ENCODE measurements at places on chromosomes 12 and 14.

GRCh38 chr12:70648191-70648590, 11.0 kb upstream of the PTPRB start:
- no peak for DNase-seq

DNA sequence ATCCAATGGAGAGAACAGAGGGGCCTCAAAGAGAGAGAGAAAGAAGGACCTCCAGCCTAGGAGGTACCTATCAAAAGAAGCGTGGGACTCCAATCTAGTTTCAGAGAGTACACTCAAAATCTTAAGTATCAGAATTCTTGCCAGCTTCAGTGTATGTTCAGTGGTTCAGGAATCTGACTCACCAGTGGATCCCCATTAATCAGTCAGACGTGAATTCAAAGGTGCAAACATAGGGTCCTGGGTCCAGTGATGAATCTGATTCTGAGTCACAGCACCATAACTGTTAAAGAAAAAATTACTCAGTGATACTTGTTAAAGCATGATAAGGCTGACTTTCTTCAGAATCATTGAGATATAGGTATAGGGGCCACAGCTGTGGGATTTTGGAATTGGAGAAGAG, 33.2 kb downstream of the ETNK1 start:
- no peak for DNase-seq

- DNase-seq, result no peak
These were observed 27.2 kb downstream of the JDP2 start for GRCh38 chr14:75454963-75455546.

- DNase-seq, result no peak
These were observed 57.6 kb upstream of the ATP2B1 start for GRCh38 chr12:89765959-89766824.

DNA sequence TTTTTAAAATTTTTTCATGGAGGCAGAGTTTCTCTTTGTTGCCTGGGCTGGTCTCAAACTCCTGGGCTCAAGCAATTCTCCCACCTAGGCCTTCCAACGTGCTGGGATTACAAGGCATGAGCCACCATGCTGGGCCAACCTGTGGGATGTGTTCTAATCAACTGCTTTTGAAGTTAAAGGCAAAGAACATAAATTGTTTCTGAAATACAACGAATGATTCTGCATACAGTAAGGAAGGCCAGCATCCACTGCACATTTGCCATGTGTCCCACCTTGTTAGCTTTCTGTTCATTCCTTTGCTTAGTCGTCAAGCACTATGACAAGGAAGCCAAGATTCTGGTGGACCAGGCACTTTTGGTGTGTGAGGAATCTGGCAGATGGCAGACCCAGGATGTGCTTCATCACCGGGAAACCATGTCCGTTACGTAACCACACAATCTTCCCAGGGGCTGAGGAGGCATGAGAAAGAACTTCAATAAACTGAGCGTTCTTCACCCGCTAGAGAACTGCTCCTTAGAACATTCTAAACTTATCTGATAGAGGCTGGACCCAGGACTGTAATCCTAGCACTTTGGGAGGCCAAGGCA, 24.5 kb downstream of the MOK start:
- DNase-seq, result no peak

- no peak for DNase-seq
These were observed 16.4 kb upstream of the PUS1 start for GRCh38 chr12:131912518-131913274.

DNA sequence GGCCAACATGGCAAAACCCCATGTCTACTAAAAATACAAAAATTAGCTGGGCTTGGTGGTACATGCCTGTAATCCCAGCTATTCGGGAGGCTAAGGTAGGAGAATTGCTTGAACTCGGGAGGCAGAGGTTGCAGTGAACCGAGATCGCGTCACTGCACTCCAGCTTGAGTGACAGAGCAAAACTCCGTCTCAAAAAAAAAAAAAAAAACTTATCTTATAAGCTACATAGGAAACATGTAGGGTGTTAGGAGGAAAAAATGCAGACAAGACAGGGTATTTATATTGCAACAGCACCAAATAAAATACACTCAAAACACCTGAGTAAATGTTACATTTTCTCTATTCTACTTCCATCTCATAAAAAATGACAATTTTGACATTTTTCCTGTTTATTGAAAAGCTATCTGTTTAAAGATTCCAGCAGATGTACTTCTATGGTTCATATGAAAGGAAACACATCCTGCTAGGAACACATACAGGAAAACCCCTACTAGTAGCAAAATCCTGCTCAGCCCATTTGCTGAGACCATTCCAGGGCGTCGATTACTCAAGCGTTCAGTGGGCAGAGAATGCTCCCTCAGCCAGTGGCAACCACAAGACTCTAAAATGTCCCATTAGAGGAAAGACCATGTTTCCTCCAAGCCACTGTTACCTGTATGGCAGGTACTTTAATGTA, 19.7 kb downstream of the CORO1C start:
- DNase-seq, result no peak

DNA sequence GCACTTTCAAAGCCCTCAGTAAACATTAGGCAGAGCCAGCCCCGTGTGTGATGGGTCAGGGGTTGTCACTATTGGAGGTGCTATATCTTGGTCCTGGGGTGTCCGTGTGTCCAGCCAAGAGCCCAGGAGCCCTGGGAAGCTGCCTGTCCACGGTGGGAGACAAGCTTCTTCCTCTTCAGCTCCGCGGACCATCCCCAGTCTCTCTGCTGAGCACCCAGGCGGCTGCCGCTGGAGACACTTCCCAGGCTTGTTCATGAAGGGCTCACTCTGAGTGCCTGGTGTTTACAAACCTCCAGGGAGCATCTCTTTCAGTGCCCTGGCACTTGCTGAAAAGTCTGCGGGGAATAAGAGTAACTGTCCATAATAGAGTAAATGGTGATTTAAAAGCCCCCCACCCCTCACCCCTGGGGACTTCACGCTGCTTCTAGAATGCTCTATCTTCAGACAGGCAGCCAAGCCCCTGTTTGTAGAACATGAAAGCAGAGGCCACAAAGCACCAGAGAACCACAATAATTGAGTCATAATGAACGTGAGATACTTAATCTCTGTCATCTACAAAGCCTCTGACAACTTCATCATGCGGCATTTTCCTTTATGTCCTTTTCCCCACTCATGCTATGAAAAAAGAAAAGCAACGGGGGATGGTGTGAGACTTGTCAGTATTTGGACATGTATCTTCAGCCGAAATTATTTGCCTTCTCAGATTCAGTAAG, 178.6 kb downstream of the TMEM132C start:
- DNase-seq, result no peak

DNA sequence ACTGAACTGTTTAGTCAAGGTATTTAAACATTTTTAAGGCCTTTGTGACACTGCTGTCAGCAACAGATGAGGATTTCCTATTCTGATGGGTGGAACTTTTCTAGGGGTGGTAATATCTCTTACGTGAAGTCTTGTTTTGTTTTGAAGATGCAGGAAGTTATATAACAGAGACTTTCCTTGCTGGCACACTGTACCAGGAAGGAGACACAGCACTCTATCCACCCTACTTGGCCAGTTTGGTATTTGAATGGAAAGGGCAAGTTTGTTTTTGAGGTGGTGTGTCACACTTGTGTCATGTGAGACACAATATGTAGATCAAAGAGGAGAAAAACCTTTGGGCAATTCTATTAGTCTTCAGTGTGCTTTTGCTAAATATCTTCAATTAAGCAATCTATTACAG, 51.6 kb upstream of the SRP54 start:
- peak; percentile 45 for DNase-seq

DNA sequence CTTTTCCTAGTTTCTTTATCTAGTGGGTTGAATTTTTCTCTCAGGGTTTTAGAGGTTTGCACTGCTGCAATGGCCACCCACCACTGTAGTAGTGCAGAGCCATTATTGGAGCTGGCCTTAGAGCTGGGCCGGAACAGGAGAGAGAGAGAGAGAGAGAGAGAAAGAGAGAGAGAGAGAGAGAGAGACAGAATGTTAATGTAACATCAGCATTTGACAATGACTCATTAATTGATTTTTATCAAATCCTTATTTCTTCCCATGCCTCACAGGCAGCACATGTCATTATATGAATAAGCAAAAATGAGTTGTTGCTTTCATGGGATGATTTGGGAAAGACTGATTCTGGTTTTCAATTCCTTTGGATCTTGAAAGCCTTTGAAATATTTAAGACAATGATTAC, 76.3 kb upstream of the PPP4R3A start:
- no peak for DNase-seq

DNA sequence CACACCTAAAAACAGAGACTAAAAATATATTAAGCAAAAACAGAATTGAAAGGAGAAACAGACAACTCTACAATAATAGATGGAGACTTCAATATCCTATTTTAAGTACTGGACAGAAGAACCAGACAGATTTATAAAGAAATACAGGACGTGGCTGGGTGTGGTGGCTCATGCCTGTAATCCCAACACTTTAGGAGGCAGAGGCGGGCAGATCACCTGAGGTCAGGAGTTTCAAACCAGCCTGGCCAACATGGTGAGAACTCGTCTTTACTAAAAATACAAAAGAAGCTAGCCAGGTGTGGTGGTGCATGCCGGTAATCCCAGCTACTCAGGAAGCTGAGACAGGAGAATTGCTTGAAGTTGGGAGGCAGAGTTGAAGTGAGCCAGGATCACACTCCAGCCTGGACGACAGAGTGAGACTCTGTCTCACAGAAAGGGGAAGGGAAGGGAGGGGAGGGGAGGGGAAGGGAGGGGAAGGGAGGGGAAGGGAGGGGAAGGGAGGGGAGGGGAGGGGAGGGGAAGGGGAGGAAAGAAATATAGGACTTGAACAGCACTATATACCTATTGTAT, 53.0 kb downstream of the CDK17 start:
- no peak for DNase-seq

GRCh38 chr14:26765768-26766520, 168.1 kb upstream of the NOVA1 start:
- no peak for DNase-seq

GRCh38 chr12:100858656-100859055, 64.1 kb downstream of the ANO4 start:
- no peak for DNase-seq

DNA sequence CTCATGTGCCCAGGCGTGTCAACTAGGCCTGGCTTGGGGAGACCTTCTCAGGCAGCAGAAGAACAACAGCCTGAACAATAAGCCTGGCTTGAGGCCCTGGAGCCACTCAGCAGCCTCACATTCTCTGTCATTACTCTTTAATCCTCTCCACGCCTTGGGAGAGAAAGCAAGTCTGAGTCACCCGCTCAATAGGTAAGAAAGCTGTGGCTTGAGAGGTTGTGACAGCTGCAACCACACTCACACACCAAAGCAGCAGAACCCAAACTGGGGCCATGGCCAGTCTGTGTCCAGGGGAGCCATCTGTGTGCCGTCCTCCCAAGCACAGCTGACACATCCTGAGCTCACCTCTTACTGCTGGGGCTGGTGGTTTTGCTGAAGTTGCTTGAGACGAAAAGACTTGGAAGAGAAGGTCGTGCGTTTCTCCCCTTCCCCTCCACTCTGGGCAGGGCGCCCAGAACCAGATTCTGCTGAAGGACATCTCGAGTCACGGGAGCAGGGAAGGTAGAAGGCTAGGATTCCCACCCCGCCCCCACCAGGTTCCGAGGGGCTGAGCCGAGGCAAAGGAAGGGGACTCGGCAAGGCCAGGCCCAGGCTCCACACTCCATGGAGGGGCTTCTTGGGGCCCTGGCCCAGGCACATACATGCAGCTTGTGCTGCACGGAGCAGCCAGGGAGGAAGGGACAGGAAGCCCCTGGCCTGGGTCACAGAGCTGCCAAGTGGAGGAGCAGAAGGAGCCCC, 5.5 kb downstream of the TMEM63C start:
- DNase-seq, result no peak

GRCh38 chr12:16218934-16219751, 58.3 kb downstream of the SLC15A5 start:
- no peak for DNase-seq

DNA sequence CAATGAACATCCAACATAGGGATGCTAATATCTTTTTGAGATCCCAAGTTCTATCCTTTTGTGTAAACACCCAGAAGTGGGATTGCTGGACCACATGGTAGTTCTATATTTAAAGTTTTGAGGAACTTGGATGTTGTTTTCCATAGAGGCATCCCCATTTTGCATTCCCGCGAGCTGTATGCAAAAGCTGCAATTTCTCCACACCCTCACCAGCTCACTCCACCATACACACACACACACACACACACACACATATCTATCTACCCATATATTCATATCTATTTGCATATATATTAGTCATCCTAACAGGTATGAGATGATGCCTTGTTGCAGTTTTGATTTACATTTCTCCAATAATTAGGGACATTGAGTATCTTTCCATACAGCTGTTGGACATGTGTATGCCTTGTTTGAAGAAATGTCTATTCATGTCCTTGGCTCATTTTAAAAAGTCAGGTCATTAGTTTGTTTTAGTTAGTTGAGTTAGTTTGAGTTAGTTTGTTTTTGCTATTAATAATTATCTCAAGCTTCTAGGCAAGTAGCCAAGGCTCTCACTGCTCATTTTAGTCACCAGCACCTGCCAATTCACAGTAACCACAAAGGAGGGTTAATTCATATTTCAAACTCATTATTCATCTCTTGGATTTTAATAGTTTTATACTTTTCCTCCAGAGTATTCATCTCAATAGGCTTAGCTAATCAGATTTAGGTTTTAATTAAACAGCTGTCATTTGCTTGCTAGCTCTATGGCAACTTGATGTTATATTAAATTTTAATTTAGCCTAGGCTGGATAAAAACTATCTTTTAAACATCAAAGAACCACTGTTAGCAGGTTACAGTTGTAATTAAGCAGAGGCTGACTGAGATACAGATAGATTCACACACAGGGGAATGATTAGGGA, 1435.9 kb upstream of the TMEM132C start:
- DNase-seq, result no peak

DNA sequence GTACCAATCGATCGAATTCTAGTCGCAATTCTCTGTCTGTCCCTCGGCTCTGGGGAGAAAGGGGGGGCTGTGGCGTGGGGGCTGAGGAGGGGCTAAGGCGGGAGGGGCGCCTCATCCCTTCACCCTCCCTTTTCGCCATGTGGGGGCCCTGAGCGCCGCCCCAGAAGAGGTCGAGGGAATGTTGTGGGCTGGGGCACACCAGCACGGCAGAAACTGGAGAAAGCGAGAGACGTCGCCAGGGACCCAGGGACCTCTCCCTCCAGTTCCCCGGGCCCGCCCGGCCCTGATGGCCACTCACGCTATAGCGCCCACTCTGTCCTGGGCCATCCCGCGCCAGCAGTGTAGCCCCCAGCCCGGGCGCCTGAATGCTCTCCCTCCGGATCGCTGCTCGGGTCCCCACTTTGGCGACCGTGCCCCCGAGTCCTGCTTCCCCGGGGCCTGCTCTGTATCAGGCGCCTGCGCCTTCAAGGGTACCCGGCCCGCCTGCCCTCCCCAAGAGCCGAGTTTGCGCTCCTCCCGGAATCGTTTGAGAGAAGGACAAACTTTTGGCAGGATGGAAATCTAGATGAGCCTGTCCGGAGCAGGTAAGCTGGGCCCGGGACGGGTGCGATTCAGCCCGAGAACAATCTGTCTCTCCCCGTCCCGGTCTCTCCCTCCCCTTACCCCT, 62.6 kb downstream of the SMUG1 start:
- no peak for DNase-seq
